ENCODE measurements at places on chromosomes 5 and 9. TPM values are rescaled to one million over a fixed set of nuclear protein-coding genes. Genes with fewer than 3 reads are reported as not detected.

DNA sequence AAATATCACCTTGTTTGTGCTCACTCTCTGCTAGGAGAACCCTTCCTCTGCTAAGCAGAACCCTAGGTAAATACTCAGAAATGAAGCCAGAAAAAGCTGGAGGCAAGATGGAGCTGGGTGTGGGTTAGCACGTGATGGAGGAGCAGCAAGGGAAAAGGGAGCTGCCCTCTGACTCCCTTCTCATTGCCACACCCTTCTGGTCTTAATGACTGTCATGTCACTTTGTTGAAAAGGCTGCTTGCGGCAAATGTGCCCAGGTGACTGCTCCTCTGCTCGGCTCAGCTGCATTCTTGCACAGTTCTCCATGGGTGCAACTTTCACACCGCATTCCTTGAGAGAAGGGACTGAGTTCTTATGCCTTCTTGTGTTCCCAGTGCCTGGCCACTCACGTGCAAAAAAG lies 36.4 kb upstream of the TBC1D2 start:
- no peak for DNase-seq

- no peak for DNase-seq
These were observed 151.7 kb downstream of the PPP2R2B start for GRCh38 chr5:146726891-146727290.

GRCh38 chr5:6731465-6732237 lies 18.4 kb downstream of the TENT4A start:
- no peak for DNase-seq

- DNase-seq: no peak
These were observed 1751.3 kb upstream of the WWC1 start for GRCh38 chr5:166540156-166540555.

DNA sequence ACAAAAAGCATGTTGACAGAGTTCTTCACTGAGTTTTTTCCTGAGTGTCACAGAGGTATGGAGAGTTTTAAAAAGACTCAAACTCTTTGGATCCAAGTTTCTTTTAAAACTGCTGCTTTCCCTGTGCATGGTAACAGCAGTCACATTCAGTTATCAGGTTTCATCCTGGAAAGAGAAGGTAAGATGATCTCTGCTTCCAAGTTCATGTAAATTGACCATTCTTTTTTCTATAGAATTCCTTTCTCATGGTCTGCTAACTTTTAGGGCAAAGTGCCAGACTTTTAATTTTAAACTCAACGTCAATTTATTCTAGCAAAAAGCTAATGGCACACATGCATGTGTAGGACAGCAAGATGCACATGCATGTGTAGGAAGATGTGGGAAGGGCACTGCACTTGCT lies 52.5 kb upstream of the PRLR start:
- DNase-seq: no peak

DNA sequence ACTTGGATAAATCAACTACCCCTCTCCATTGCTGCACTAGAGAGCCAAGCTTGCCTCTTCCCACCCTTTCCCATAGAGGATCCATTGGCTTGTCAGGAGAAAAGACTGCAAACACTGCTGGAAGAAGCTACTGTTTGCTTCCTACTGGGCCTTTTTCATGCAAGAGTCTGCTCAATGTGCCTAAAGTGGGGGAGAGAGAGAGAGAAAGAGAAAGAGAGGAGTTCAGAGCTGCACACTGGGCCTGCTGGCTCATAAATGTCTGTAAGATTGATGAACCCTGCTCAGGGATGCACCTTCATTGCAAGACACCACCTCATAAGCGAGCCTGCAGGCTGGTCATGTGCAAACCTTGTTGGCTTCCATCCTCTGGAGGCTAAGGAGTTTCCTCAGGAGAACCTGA lies 269.4 kb downstream of the ZNF608 start:
- no peak for DNase-seq

DNA sequence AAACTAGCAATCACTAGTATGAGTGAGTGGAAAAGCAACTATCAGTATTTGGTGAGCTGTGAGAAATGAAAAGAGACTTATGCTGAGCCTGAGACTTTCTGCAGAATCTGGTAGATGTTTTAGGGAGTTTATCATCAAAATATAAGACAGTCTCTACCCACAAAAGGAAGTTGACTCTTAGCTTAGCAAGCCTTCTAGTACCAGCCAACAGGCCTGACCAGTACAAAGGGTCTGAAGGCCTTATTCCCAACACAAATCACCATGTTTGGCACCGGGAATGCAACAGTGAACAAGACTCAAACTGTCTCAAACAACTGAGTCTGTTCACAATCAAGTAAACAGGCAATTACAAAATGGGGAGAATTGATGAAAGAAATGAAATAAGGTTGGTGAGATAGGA lies 244.4 kb downstream of the CWC27 start:
- DNase-seq: no peak

CYSRT1 gene
- 0.18 TPM for total RNA-seq

NAIF1 gene
- 8.7 TPM for total RNA-seq

TUSC1 gene
- 5.4 TPM for total RNA-seq

SPINK7 gene
- not detected for total RNA-seq
